Activated B cell treated with CpG ODN at 0.5 μM for 24 hours (primary cell): ENCODE measurements at places on chromosomes 5 and 9. TPM values are rescaled to one million over a fixed set of nuclear protein-coding genes. Genes with fewer than 3 reads are reported as not detected.

The DND1 gene
- total RNA-seq, result 2.6 and 3.4 TPM in 2 replicates

The FAXDC2 gene
- total RNA-seq, result not detected in 2 replicates

The SPACA9 gene
- 1.2 and 1.6 TPM in 2 replicates for total RNA-seq

The WNT8A gene
- total RNA-seq, result not detected in 2 replicates
